ENCODE measurements at places on chromosomes 7 and 10.

DNA sequence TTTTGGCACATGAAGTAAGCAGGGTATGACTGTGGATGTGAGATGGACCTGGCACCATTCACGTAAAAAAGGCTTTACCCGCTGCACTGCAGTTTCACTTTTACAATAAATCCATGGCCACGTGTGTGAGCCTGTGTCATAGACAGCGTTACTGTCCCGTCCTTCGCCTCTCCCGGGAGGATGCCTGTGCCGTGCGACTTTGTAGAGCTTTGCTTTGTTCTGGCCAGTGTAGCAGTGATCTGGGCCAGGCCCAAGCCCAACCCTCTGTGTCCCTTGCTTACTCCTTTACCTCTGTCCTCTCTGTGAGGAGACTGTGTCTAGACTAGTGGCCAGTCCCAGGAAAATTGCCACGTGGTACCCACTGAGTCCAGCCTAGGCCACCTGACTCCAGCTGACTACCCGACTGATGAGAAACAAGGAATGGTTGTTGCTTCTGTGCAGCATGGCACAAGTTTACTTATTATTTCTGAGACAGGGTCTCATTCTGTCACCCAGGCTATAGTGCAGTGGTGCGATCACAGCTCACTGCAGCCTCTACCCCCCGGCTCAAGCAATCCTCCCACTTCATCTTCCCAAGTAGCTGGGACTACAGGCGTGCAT, 48.1 kb downstream of the JAKMIP3 start:
- no peak for DNase-seq

DNA sequence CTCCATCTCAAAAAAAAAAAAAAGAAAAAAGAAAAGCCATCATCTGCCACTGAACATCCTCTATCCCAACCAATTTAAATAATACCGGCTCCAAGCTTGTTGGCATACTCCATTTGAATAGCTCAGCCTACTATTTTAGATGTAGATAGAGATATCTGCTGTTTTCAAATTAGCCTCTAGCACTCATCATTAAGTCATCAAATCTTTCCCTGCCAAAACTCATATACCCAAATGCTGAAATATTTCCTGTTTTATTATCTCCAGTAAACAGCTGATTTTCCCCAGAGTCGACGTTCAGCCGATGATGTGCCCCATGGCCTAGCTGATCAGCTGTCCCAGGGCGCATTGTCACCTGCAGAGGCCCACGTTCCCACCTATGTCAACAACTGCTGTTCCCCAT, 34.5 kb upstream of the FRMD4A start:
- DNase-seq: no peak

DNA sequence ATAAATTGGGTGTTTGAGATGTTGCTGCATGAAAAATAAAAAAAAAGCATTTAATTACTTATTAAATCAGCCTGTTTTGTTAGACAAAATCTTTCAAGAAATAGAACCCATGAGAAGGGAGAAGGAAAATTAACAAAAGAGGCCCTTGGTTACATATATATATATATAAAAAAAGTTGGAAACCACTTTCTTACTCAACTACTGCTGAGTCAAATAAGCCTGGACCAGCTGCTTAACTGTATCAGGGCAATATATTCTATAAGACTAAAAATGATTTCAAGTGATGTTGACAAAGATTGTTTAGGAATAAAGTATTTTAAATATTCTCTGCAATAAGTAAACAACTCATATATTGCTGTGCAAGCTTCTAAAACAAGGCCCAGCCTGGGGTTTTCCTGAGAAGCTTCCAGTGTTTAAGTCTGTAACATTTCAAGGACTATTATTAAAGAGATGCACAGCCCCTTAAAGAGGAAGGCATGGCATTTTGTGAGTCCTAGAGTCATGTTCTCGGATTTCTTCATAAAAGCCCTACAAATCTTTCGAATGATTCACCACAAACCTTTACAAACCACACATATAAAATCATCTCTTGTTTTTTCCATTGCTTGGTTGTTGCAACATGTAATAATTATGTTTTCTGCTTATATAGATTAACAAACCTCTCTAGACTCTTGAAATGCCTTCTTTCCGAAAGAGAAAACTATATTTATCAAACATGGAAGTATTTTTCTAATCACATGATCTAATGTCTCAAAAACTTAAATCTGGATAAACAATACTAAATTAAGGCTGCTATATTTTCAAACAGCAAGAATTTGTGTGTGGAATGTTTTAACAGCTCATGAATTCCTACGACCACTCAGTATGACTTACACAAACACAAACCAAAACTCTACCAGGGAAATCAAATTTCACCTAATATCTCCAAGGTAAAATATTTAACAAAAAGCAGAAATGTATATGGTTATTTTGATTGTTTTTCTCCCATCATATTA, 14.3 kb downstream of the JAZF1 start:
- DNase-seq: no peak

DNA sequence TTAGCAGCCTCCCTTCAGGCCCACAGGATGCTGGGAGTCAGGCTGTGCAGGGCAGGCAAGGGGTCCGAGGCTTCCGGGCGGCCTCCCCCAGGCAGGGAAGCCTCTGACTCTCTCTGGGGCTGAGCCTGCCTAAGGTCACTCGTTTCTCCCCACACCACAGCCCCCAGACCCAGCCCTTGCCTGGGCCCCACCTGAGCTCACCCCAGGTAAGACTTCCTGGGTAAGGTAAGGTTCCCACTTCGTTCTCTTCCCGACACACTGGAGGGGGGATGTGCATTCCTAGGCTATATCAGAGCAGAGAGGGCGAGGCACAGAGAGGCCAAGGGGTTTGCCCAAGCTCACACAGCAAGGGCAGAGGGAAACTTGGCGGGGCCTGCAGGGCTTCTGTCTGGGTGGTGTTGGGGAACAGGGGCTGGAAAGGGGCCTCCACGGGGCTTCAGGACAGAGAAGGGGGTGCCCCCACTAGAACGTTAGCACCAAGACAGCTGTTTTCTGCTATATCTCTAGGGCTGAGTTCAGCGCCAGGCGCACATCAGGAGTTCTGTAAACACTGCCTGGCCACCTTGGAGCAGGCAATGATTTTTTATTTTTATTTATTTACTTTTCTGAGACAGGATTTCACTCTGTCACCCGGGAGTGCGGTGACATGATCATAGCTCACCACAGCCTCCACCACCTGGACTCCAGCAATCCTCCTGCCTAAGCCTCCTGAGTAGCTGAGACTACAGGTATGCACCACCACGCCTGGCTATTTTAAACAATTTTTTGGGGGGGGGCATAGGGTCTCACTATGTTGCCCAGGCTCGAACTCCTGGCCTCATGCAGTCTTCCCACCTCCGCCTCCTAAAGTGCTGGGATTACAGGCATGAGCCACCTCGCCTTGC, 24.9 kb upstream of the PDGFA start:
- no peak for DNase-seq

DNA sequence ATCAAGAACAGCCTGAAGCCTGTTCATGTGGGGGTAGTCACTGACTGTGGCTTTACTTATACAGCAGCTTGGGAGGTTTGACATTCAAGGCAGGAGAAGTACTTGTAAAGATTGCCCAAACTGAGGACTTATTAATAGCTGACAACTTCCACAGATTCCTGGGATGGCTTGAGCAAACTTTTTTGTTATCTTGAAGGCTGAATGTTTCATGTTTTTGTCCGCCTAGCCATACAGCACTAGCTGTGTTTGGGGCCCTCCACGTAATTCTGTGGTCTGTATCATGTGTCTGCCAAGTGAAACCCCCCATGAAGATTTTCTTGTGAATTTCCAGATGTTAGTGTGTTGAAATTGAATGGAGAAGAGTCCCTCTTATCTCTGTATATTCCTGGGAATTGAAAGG, 38.6 kb downstream of the FAS start:
- DNase-seq: no peak

GRCh38 chr10:97849103-97849686, 448 bp upstream of the GOLGA7B start:
- no peak for DNase-seq

DNA sequence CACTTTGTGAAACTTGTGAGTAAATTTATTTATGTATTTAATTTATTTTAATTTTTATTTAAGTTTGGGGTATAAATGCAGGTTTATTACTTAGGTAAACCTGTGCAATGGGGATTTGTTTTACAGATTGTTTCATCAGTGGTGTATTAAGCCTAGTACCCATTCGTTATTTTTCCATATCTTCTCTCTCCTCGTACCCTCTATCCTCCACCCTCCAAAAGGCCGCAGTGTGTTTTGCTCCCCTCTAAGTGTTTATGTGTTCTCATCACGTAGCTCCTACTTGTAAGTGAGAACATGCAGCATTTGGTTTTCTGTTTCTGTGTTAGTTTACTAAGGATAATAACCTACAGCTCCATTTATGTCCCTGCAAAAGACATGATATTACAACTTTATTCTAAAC, 145.4 kb upstream of the SMIM30 start:
- no peak for DNase-seq

All from stimulated activated CD4-positive, alpha-beta T cell treated with anti-CD3 and anti-CD28 coated beads, Interleukin-2, amount 100 ng/mL, for 48 hours (primary cell).